ENCODE measurements at places on chromosomes 1 and 21.
A peak's percentile ranks its signal among the peaks of the same experiment; 100 is the strongest.

DNA sequence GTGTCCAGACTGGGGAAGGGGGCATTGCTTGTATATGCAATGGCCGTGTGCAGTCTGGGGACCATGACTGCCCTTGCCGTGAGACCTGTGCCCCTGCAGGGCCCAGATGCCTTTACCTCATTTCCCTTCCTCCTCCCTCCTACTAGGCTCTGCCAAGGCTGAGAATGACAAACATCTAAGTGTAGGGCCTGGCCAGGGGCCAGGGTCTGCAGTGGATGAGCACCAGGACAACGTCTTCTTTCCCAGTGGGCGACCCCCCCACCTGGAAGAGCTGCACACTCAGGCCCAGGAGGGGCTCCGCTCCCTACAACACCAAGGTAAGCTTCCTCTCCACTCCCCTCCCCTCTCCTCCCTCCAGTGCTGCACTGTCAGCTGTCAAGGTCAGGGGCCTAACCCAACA is 49.5 kb downstream of the YARS1 start:
- DNase-seq: no peak

GRCh38 chr1:66388913-66389312 is 145.0 kb upstream of the SGIP1 start:
- DNase-seq: no peak

DNA sequence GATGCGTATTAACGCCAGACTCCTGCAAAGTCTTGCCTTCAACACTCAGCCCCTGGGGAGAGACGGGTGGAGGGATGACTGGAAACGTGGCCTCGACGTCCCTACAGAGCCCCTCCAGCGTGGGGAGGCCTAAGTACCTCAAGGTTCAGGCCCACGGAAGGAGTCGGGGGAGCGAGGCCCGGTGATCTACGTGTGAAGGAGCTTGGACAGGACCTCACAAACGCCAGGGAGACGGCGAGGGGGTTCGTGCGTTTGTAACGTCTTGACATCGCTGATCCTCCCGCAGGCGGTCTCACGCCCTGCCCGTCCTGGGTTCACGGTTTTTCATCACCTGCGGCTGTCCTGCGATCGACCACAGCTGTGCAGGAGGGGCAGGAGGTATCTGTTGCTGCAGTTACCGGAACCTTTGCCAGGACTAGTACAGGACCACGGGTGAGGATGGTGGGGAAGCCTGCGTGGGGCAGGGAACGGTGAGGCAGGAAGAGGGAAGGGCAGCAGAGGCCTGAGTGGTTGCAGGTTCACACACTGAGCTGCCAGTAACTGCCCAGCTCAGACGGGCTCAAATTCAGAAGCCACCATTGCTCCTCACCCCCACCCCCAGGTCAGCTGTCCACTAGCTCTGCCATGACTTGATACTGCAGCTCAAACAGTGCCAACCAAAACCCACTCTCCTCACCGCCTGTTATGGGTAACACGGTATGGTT is 889 bp upstream of the CCNL2 start:
- no peak for DNase-seq

GRCh38 chr1:112057736-112058135 is 68.3 kb upstream of the KCND3 start:
- DNase-seq: peak; percentile 21

DNA sequence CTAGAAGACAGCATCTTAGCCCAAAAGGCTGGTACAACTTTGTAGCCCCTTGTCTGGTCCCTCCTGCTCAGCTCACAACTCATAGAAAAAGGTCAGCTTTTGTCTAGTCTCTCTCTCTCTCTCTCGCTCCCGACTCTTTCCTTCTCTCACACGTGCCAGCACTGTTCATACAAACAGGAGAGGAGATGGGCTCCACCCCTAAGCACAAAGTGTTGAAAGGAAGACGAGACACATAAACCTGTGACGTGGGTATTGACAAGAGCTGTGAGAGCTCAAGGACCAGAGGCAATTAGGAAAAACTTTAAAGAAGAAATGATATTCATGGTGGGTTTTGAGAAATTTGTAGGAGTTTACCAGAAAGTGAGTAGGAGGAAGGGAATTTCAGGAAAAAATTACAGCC is 23.6 kb upstream of the KCNC4 start:
- DNase-seq: no peak

DNA sequence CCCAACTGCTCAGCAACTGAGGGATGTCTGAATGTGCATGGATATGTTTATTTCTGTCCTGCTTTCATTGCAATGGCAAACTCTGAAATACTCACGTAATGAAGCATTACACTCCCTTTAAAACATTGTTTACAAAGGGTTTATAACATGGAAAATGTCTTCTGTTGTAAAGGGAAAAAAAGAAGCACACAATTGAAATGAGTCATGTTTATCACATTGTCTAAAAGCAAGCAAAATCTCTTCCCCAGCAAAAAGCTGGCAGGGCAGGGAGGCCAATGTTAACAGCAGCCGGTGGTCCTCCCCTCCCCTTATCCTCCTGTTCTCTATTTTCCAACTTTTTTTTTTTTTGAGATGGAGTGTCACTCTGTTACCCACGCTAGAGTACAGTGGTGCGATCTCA is 3.9 kb upstream of the EFNA1 start:
- DNase-seq: no peak
